NCI-H345 (cell line): ENCODE measurements at places on chromosomes 12 and 14.
A peak's percentile ranks its signal among the peaks of the same experiment; 100 is the strongest.

- peak; percentile 69 for DNase-seq
These were observed 36.9 kb upstream of the SINHCAF start for GRCh38 chr12:31362759-31363415.

DNA sequence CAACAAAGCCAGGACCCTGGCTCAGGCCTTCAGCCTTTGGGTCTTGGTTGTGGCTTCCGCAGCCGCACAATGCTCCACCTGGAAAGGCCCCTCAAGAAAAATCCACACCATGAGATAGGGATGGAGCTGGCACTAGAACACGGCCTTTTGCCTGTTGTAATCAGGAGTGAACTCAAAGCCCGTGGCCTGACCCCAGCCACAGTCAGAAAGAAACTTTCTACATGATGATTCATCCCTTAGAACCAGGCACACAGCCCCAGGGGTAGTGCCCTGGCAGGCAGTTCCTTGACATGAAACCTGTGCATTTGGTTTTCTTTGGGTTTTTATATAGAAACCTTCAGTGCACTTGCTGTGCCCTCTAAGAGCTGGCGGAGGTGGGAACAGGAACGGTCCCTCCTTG, 5.1 kb downstream of the CLMN start:
- no peak for DNase-seq

DNA sequence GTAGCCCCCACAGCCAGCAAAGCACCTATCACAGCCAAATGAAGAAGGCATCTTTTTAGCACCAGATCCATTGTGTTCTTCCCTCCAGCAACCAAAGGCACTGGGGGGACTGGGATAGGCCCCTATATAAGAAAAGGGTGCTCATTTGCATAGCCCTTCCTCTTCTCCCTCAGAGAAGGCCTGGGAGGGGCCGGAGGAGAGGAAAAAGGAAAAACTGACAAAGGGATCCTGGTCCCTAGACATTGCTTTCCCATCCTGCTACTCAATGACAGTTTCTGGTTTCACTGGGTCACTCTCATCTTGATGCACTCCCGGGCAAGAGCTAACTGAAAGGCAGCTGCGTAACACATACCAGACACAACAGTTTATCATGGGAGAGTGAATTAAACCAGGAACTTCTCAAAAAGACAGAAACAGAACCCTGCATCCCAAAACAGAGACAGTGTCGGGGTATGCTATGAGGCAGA, at the start of gene PMEL:
TSS of gene PMEL (minus strand) at position 102 of the 467 bp plus-strand sequence. CDS start at position 71, 31 bp downstream.
- DNase-seq, result no peak

DNA sequence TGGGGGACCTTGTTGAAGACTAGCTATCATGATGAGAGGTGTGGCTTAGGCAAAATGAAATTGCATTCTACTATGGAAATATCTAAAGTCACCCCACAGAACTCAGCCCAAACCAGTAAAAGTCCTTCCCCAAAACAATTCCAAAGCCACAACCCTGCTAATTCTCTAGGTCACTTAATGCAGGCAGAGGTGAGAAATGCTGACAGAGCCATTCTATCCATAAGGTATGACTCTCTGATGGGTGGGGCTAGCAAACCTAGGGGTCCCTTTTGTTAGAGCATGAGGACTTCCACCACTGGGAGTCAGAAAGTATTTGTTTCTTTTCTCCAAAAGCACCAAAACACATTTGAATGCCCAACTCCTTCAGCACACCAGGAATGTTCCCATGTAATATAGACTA, 12.7 kb upstream of the BMP4 start:
- DNase-seq, result no peak

- no peak for DNase-seq
These were observed 13.9 kb downstream of the MFAP5 start for GRCh38 chr12:8648576-8649205.
